ENCODE measurements at places on chromosomes 16 and 17.
A peak's percentile ranks its signal among the peaks of the same experiment; 100 is the strongest.

DNA sequence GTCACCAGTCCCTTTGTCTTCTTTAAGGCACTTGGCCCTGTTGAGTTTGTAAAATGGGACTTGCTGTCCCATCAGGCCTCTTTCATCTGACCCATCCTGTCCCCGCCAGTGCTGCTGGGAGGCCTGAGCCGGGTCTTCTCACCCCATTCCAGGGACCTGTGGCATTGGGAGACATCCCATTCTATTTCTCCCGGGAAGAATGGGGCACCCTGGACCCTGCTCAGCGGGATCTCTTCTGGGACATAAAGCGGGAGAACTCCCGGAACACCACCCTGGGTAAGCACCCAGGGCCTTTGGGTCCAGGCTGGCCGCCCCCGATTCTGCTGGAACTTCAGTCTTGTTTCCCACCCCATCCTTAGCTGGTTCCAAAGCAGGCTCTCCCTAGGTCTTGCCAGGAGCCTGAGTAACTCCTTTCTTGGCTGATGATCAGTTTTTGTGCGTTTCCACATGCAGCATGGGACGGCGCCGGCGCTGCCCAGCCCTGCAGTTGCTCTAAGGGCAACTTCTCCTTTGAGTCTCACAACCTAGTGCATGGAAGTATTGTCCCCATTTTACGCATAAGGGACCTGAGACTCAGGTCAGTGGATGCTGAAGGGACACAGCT is 4.1 kb downstream of the ZNF213 start:
- no peak for DNase-seq

DNA sequence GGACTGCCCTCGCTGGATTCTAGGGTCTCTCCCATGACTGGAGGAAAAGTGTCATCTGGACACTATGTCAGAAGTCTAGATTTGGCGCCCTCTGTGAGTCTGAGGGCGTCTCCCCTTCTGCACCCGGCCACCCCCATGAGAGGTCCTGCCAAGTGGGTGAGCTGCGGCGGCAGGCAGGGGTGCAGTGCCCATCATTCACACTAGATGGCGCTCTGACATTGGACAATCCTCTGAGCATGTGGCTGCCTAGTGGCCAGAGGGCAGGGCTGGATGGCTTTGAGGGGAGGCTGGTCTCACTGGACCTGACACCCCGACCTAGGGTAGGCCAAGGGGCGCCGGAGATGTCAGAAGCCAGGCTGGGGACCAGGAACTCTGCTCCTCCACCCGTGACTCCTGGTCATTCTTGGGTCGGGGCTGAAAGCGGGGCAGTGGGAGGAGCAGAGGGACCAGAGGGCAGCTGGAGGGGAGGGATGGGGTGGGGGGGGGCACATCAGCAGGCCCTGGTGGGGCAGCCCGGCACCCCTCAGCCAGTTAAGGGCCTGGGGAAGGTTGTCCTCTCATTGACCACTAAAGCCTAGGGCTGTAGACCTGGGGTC is 28.0 kb downstream of the MRM1 start:
- peak; percentile 80 for DNase-seq

GRCh38 chr17:17783116-17783824 is 53.5 kb downstream of the SREBF1 start:
- DNase-seq, result peak; percentile 90

GRCh38 chr17:81867170-81867990 is 3.8 kb downstream of the ARHGDIA start:
- DNase-seq, result peak; percentile 54

DNA sequence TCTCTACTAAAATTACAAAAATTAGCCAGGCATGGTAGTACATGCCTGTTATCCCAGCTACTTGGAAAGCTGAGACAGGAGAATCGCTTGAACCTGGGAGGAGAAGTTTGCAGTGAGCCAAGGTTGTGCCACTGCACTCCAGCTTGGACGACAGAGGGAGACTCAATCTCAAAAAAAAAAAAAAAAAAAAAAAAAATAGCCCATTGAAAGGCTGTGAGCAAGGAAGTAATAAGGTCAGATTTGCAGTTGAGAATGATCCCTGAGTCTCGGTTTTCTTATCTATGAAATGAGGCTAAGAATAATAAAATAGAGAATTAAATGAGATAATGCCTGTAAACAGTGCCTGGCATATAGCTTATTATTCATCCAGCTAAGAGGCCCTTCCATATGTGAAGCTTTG is 1.3 kb upstream of the PDK2 start:
- DNase-seq, result no peak

All from WERI-Rb-1 (cell line).